ENCODE measurements at places on chromosomes 4 and X.

GRCh38 chrX:108494406-108495090, 54.9 kb downstream of the COL4A5 start:
- no peak for DNase-seq

- DNase-seq = no peak
Measured at GRCh38 chr4:6198278-6198677, 2.1 kb downstream of the JAKMIP1 start.

DNA sequence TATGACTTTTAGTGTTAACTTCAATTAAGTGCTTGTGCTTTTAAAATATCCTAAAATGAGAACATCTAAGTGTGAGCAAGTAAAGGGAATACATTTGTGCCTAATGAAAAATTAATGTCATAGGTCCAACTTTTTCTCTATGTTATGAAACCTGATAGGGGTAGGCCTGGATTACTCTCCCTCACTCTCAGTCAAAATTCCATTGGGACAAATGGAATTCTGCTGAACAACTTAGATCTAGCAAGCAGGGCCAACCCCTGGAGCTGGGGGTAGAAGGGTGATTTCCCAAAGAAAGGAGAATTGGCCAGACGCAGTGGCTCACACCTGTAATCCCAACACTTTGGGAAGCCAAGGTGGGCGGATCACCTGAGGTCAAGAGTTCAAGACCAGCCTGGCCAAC, 67.4 kb downstream of the EDNRA start:
- no peak for DNase-seq

- DNase-seq = no peak
Measured at GRCh38 chr4:16270454-16271328, 44.4 kb upstream of the TAPT1 start.

- no peak for DNase-seq
Measured at GRCh38 chr4:148311526-148311925, 130.7 kb downstream of the NR3C2 start.

- DNase-seq = no peak
Measured at GRCh38 chr4:147789596-147789995, 57.7 kb downstream of the ARHGAP10 start.

DNA sequence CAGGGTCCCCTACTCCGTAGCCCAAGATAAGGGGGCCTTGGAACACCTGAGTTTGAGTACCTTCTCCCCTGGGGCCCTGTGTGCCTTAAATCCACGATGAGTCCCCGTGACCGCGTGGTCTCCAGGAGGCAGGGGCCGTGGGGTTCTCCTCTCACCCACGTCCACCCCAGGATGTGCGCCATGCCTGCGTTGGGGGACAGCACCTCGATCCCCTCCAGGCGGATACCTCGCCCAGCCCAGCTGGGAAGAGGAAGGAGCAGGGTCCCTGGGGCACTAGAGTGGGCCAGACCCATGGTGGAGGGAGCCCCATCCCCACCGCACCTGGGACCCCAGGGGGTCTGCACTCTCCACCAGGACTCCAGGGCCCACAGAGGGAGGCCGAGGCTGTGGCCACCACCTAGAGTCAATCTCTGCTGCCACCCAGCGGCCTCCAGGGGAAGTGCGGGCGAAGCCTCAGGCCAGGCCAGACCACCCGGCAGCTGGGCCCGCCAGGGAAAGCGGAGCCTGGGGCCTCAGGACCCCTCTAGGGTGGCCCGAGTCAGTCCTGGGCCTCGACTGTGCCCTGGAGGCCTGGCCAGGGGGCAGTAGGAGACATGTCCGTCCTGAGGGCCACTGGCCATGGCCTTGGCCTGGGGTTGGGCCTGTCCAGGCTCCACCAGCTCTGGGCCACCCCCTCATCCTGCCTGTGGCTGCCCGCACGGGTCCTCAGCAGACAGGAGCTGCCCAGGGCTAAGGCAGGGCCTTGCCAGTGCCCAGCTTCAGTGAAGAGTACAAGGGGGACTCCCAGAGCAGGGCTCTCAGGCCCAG, 55.0 kb downstream of the FAM53A start:
- peak; percentile 51 for DNase-seq

GRCh38 chr4:30268370-30268769, 451.8 kb upstream of the PCDH7 start:
- DNase-seq = no peak

- DNase-seq = no peak
Measured at GRCh38 chr4:118265312-118266144, 87.3 kb downstream of the PRSS12 start.

- DNase-seq = no peak
Measured at GRCh38 chr4:77344784-77345183, 187.8 kb downstream of the CCNG2 start.

GRCh38 chr4:158376106-158376840, 145.4 kb upstream of the RXFP1 start:
- DNase-seq = no peak

DNA sequence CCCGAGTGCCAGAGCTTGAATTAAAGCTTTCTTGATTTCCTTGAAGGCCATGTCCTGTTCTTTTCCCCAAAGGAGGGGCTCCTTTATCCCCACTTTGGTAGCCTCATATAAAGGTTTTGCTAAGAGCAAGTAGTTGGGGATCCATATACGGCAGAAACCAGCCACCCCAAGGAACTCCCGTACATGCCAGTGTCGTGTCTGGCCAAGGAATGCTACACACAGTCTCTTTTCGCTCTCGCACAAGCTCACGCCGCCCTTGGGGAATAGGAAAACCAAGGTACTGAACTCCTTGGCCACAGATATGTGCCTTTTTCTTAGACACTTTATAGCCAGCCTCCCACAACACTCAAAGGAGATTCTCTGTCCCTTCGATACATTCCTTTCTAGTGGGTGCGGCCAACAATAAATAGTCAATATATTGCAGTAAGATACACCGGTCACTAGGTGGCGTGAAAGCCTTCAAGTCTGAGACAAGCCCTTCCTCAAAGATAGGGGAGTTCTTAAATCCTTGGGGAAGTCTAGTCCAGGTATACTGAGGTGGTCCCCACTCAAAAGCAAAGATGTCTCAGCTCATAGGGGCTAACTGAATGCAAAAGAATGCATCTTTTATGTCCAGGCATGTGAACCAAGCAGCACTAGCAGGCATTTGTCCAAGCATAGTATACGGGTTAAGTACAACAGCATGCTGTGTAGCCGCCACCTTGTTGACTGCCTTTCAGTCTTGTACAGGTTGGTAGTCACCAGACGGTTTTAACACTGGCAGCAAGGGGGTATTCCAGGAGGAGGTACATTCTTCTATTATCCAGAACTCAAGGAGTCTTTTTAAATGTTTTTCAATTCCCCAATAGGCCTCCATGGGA, 57.8 kb upstream of the XAGE1B start:
- no peak for DNase-seq

DNA sequence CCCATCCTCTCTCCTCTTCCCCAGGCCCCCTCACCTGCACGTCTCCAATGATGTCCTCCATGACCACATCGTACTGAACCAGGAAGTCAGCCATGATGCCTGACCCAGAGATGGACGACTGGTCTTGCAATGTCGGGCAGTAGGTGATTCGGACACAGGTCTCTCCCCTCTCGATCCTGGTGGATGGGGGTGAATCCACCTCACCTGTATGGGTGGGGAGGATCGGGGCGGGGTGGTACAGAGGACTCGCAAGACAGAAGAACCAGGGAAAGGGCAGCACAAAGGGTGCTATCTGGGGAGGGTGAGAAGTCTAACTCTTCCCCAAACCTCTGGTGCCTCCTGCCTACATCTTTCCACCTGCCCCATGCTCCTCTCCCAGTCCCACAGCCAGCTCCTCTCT, 9.6 kb downstream of the ITIH6 start:
- DNase-seq = no peak

- DNase-seq = no peak
Measured at GRCh38 chrX:2785538-2785937, 33.7 kb downstream of the XG start.

DNA sequence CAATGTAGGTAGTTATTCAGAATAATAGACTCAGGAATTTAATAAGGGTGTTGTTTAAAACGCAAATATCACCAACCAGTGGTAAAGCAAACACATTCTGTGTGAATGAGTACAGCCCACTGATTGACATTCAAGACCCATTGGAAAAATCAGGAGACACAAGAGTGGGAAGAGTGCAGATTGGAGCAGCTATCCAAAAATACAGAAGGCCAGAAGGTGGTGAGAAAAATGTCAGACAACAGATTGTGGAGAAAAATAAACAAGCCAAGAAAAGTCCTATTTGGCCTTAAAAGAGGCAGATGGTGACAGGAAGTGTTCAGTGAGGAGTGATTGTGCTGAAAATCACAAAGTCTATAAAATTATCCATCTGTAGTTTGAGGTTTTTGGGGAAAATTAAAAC, 39.3 kb downstream of the CPE start:
- DNase-seq = no peak

- no peak for DNase-seq
Measured at GRCh38 chr4:185502386-185502785, 30.9 kb upstream of the CCDC110 start.

GRCh38 chr4:110135523-110135922, 62.9 kb downstream of the ELOVL6 start:
- no peak for DNase-seq

GRCh38 chrX:134692990-134693389, 34.7 kb upstream of the PLAC1 start:
- DNase-seq = no peak

- no peak for DNase-seq
Measured at GRCh38 chrX:54824195-54824594, 16.6 kb downstream of the MAGED2 start.

- no peak for DNase-seq
Measured at GRCh38 chr4:11264841-11265240, 163.9 kb downstream of the HS3ST1 start.

DNA sequence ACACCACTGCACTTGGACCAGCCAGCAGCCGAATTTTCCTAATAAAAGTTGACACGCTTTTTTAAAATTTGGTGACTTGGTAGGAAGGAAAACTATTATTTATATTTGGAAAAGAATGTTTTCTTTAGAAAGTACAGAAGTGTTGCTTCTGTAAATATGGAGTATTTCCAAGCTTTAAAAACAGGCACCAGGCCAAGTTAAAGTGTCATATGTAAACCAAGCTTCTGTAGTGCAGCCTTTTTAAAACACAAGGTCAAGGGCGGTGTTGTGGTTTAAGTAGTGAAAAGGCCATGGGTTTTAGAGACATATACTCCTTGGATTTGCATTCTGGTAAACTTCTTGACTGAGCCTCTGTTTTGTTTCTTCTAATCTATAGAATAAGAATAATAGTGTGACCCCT, 62.7 kb downstream of the TRIM2 start:
- DNase-seq = no peak

DNA sequence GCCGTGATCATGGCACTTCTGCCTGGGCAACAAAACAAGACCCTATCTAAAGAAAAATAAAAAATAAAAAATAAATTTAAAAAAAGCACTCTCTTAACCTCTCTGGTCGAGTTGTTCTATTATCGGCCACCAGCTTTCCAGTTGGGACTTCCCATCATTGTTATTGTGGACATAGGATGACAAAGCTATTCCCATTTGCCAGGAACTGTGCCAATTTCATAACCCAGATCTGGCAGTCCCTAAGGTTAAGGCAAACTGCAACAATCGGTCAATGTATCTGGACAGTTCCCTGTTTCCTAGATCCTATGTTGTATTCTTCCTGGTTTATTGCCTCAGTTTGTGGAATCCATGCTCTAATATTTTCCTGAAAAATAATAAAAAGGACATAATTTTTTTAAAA, 17.8 kb upstream of the ANXA5 start:
- DNase-seq = no peak

- no peak for DNase-seq
Measured at GRCh38 chr4:113080050-113080449, 30.6 kb downstream of the ANK2 start.

- no peak for DNase-seq
Measured at GRCh38 chr4:9867751-9868425, 86.5 kb downstream of the DRD5 start.

DNA sequence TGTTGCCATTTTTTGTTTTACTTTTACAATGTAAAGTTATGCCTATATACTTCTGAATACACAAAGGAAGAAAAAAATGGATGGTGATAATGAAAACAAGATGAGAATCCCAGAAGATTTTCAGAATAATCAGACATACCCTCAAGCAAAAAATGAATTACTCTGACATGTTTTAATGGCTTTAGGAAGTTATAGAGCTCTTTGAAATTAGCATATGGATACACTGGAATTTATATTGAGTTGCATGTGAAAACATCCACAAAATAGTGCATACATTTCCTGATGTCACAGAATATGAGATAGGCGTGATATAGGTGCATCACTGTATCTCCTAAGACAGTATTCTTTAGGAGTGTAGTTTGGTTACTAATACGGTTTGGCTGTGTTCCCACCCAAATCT, 351.3 kb downstream of the SLC7A11 start:
- no peak for DNase-seq

DNA sequence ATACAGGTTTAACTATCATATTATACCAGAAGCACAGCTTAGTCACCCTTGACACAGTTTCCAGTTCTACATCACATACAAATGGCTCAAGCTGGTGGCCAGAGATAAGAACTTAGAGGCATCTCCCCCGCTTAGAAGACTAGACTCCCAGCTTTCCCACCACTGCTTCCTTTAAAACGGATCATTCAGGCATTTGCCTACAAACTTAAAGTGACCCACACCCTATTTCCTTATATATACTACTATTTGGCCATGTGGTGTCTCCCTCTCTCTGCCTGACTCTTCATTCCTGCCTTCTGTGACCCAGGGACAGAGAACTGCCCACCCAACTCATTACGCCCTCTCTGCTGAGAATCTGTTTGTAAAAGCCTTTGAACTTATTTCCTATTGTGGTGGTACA, 781.2 kb upstream of the DIAPH2 start:
- DNase-seq = no peak

- DNase-seq = no peak
Measured at GRCh38 chr4:177175473-177175872, 134.2 kb upstream of the NEIL3 start.

GRCh38 chr4:40734497-40734896, 15.3 kb upstream of the NSUN7 start:
- no peak for DNase-seq

DNA sequence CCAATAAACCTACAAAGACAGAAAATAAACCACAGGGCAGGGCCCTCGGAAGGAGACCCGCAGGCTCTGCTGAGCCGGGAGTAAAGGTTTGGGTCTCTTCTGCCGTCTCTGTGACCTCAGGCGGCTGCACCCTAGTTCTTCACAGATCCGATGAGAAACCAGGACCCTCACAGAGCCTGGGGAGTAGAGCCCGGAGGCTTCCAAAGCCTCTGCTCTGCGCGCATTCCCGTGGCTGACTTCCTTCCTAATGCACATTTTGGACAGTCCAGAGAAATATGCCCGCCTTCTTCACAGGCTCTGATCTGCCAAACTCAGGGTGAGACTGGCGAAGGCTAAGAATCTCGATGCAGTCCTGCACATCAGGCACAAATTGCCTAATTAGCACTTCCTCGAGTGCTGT, 245.5 kb downstream of the EVC2 start:
- DNase-seq = no peak

DNA sequence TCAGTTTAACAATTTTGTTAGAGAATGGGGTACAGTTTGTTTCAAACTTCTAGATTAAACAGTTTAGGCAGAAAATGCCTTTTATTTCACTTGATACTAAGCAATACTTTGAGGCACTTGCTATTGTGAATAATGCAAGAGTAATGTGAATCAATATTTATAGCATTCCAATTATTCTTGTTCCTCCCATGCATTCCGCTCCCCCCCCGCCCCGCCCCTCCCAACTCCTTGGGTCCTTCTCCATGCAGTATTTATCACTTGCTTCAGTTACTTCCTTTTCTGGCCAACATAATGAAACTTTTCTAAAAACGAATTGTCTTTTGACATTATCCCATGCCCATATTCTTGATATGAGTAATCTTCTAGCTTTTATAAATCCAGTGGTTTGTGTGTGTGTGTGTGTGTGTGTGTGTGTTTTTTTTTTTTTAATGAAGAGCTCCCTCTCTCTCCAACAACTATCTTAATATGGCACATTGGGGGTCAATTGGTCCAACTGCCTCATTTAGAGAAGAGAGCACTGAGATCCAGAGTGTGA, 1.6 kb downstream of the BANK1 start:
- DNase-seq = no peak
